RCC 7860 (cell line): ENCODE measurements at places on chromosomes 12 and 14.

- DNase-seq, result no peak
Measured at GRCh38 chr12:132444957-132445883, 44.7 kb upstream of the FBRSL1 start.

DNA sequence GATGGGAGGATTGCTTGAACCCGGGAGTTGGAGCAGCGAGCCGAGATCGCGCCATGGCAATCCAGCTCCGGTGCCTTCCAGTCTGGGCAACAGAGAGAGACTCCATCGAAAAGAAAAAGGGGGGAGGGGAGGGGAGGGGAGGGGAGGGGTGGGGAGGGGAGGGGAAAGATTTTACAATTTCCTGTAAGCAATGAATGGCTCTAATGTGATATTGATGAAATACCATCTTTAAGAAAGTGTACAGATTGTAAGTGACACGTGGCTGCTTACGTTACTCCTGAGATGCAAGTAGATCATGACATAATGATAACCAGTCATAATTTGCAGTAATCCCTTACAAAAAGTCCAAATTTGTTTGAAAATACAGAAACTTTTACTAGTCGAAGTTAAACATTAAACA, 1.4 kb downstream of the SLC25A21 start:
- no peak for DNase-seq

DNA sequence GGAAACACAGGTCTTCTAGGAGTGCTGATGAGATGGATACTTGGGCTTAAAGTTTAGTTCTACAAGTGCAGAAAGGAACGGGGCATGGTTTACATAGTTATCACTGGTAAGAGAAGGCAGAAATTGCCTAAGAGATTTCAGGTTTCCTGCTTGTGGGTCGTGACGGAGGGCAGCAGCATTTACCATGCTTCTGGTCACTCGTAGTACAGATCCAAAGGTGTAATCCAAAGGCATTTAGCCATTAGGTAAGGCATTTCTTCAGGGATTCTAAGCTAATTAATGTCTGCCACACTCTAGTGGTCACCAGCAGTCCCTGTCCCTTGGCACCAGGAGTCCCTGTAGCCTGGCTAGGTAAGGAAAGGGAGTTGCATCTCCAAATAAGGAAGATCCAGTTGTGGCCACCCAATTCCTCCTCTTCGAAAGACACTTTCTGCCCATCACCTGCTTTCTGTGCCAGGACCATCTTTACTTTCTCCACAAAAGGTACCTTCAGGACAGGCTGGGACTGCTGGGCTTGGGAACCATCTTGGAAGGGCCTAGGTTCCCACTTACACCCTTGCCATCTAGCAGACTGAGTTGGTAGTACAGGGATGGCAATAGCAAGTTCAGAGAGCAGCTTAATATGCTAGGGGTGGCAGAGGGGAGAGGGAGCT, 1.5 kb downstream of the GSTZ1 start:
- DNase-seq, result no peak

DNA sequence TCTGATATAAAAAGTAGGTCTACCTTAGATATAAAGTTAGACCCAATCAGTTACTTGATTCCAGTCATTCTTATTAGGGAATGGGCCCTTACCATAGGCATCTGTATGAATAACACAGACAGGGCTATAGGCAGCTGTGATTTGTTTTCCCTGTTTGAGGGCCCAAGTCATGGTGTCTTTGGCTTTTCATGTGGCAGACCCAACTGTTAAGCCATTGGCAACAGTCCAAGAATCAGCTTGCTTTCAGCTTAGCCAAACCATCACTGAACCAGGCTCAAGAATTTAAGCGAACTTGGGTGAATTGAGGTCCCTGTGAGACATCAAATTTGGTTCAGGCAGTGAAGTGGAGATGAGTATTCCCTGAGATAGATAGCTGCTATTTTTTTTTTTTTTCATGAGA, 111.2 kb downstream of the LRRIQ1 start:
- no peak for DNase-seq

- peak; percentile 66 for DNase-seq
Measured at GRCh38 chr12:104218935-104219334, 3.4 kb downstream of the TXNRD1 start.
